ENCODE measurements at places on chromosomes 11 and 22.

- DNase-seq: no peak
Measured at GRCh38 chr11:84865791-84866535, 761.2 kb downstream of the DLG2 start.

DNA sequence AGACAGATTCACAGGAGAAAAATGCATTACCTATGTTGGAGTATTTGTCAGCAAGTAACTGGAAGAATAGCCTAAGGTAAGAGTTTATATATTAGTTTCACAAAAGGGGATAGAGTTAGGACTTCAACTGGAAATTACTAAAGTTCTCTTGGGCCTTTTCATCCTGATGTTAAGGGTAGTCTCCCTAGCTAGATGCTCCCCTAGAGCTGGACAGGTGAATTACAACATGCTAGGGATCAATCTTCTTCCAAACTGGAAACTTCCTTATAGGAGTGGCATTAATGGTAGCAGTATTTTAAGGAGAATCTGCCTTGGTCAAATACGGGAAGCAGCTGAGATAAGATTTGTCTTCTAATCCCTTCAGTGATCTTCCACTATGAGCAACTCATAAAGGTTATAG lies 632.8 kb upstream of the RAG2 start:
- no peak for DNase-seq

- DNase-seq: no peak
Measured at GRCh38 chr11:58286249-58286648, 18.2 kb upstream of the OR10W1 start.

DNA sequence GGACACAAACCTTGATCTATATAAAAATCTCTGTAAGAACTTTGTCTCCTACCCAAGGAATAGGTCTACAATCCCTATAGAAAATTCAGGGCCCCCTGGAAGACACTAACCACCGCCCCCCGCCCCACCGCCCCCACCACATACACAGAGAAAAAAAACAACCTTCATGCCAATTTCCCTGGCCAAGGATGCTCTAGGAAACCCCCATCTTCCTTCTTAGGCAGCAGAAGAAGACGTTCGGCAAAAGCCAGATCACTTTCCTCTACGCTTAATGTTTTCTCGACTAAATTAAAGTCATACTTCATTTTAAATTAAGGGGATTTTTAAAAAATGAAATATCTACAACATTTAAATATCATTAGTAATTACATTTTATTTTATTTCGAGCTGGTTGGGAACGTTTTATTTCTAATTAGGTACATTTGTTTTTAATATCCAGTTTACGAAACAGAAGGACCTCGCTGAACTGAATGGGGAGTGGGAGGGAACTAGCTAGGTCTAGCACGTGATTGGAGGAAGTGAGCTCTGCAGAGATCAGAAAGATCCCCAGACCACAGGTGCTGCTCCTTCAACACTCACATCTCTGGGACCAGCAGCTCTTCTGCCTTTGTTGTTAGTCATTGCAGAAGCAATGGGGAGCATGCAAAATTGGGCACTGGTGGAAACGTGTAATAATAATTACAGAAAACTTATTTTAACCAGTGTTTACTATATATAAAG lies 472.3 kb downstream of the MN1 start:
- no peak for DNase-seq

DNA sequence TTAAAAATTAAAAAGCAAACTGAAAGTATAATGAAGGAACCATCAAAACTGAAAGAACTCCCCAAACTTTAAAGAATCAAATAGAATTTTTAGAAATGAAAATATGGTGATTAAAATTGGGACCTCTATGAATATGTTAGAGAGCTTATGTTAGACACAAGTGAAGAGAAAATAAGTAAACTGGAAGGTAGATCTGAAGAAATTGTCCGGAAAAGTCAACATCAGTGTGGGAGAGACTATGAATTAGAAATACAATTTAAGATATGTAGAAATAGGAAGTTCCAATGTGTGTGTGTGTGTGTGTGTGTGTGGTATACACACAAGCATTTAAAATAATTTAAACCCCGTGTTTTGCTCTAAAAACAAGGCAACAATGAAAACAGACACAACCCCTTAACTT lies 4.9 kb upstream of the OR8B4 start:
- DNase-seq: no peak

DNA sequence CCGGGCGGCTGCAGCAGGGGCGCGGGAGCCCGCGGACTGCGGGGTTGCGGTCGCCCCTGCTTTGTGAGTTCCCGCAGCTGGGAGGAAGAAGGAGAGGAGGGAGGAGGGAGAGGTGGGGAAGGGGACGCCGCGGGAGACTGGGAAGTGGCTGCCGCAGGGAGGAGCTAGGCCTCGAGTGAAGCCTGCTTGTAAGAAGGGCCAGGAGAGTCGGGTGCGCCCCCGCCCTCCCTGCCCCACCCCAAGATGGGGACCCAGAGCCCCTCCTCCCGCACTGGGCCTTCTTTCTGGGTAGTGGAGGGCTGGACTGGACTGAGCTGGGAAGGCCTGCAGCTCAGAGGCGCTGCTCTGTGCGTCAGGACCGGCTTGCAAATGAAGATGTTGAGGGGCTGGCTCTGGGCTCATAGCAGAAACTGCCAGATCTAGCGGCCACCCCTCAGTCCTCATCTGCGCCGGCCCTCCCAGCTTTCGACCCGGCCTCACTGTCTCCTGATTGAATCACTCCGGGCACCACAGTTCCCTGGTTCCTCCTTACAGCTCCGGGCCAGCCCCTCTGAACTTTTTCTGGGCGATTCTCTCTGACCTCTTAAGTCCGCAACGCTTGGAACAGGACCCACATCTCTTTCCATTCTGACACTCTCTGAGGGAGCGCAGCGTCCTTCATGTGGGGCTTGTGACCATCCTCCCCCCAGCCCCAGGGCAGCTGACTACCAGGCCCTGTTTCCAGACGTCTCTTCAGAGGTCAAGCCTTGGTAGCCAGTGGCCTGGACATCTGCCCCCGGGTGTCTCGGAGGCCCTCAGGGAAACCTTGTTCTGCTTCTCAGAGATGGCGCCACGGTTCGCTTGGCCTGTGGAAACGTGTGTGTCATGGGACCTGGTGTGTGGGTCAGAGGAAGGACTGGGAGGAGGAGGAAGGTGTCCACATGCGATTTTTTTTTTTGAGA lies 21.9 kb downstream of the SERPINH1 start:
- no peak for DNase-seq

GRCh38 chr22:19800761-19801244 lies 40.2 kb downstream of the TBX1 start:
- DNase-seq: no peak

DNA sequence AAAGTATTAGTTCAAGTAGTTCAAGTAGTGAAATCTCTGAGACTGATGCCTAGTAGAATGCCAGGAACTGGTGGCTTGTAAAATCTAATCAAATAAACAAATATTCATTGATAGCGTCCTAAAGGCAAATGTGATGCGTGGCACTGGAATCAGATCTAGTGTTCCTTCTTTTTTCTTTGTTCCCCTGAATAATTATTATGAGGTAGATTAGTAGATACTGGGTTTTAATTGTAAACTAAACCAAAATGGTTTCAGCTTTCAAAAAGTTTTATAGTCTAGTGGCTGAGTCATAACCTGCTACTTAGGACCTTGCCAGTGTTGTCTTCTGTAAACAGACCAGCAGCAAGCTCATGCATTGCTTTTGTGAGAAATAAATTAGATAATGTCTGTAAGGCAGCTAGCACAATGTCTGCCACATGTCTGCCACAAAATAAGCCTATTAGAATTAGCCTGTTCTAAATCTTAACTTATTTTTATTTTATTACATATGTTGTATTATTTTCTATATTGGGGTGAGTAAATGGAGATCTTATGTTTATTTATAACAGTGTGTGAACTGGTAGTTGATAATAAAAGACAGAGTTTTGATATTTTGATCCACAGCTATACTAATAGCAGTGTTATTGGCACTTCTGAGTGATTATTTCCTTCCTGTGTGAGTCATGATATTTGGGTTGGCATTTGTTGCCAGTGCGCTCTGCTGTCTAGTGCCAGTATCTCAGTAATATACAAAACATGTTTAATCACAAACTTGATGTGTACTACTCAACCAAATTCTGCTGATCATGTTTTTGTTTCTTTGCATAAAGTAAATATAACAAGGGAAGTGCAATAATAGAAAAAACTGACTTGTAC lies 135.7 kb downstream of the TMEM135 start:
- peak; percentile 7 for DNase-seq

DNA sequence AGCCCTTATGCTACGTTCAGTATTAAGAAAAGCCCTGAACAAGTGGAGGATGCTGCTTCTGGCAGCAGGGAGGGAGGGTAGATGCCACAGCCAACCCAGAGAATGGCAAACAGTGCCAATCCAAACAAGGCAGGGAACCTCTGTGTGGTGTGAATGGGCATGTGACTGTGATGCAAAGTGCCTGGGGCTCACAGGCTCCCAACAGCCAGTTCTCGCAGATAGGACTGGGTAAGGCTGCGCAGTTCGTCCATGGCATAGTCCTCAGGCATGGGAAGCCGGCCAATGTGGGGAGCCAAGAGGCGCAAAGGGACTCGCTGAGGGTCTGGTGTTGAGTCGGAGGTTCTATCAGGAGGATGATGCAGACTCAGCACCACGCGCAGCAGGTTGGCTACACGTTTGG lies 4.8 kb upstream of the CHRNA10 start:
- DNase-seq: no peak

DNA sequence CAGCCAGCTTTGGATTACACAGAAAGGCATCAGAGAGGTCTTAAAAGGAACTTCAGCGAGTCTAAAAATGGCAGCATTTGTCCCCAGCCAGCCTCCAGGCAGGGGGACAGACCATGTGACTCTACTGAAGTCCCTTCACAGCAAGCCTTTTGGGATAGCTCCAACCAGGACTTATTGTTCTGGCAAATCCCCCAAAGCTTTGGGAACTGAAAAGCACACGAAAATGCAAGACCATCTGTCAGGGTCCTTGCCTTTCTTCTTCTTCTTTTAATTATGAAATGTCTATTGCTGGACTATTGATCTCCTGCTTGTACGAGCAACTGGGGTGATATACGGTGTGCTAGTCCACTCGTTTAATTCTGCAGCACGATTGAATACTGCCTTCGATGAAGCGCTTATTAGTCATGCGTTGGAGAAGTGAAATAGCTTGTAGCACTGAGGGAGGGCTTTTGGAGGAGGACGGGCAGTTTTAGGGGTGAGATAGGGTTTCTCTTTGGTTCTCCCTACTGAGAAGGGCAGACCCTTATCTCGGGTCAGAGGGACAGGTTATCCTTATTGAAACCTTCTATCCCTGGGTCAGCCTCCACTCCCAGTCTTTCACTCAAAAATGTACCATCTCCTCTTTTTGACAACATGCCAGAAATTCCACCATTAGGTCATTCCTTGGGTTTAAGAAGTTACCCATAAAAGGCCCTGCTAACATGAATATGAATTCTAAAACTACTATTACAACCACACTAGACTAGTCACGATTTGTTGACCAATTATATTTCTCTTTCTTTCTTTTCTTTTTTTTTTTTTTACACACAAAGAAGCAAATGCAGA lies 416.4 kb downstream of the MIAT start:
- DNase-seq: peak; percentile 74

DNA sequence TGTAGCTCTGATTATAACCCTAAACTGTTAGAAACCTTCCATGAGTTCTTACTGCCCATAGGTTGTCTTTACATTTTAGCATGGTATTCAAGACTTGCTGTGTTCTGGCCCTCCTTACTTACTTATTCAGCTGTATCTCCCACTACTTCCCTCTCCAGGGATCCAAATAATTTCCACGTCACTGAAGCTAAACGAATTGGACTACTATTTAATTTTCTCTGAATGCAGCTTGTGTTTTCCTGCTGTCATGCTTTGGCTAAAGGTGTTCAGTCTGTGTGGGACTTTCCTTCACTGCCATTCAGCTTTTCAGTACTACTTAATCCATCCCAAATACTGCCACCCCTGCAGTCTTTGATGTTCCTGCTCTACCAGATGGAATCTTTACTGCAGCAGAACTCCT lies 88.3 kb downstream of the UVRAG start:
- DNase-seq: peak; percentile 24

DNA sequence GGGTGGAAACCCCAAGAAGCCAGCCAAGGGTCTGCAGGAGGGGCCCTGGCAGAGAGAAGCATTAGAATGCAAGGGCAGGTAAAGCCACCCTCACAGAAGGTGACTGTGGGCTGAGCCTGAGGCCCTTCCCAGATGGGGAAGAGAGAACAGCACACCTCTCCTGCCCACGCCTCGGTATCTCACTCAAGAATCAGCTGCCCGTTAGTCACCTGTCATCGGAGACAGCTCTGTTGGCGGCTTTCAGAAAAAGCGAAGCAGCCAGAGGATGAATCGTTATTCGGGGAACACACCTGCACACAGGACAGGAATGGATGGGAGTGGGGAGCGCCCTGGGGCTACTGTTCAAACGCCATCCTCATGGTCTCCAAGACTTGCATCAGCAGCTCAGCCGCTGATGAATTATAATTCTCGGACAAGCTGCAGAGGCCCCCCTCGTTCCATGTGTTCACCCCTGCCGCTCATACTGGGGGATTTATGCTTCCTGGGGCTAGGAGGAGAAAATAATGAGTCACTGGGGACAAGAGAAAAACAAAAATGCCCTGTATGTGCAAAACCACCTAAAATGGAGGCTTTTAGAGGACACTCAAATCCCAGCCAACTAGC lies 21.6 kb upstream of the TMA7B start:
- DNase-seq: no peak

- DNase-seq: no peak
Measured at GRCh38 chr22:35998748-35999147, 29.9 kb downstream of the RBFOX2 start.

- DNase-seq: no peak
Measured at GRCh38 chr22:50734986-50735738, 2.8 kb upstream of the ACR start.

GRCh38 chr11:110812086-110812733 lies 100.0 kb upstream of the ARHGAP20 start:
- DNase-seq: no peak
